ENCODE measurements at places on chromosomes 7 and 10. TPM values are rescaled to one million over a fixed set of nuclear protein-coding genes. Genes with fewer than 3 reads are reported as not detected.

- no peaks in the 10 kb centered on the region for H3K36me3 ChIP-seq
- H3K4me3 ChIP-seq = no peak overlapping the region
- no peaks in the 10 kb centered on the region for H3K4me1 ChIP-seq
- no peaks in the 10 kb centered on the region for H3K27me3 ChIP-seq
- H3K27ac ChIP-seq = no peak overlapping the region
- DNase-seq = no peak
These were observed 1290.3 kb upstream of the SORCS1 start for GRCh38 chr10:108454793-108455192.

GRCh38 chr7:150401424-150401790 is 22.3 kb downstream of the ZNF775 start:
- no peak overlapping the region for H3K27ac ChIP-seq
- DNase-seq = no peak
- H3K36me3 ChIP-seq = peaks cover 8% of the 10 kb centered on the region
- H3K27me3 ChIP-seq = no peaks in the 10 kb centered on the region
- no peak overlapping the region for H3K4me3 ChIP-seq

DNA sequence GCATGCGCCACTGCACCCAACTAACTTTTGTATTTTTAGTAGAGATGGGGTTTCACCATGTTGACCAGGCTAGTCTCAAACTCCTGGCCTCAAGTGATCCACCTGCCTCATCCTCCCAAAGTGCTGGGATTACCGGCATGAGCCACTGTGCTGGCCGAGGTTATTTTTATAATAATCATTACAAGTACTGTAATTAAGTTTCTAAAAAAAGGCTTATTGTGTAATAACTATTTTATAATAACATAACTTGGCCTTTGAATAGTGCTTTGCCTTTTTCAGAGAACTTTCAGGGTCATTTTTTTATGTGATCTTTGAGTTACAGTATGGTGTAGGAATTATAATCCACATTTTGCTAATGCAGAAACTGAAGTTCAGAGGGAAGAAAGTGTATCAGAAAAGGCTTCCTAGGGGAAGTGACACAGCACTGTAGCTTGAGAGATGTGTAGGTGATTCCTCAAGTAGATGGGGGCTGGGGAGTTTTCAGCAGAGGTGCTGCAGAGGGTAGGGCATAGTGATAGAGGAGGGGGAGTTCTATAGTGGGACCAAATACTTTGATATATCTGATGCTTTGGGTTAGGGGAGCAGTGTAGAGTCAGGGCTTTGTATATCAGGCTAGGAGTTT is 9.2 kb upstream of the SYPL1 start:
- no peak for DNase-seq
- peaks cover 6% of the 10 kb centered on the region for H3K4me1 ChIP-seq
- no peak overlapping the region for H3K4me3 ChIP-seq
- H3K36me3 ChIP-seq = no peaks in the 10 kb centered on the region
- H3K27me3 ChIP-seq = no peaks in the 10 kb centered on the region

GRCh38 chr10:58511765-58512490 is 744 bp upstream of the BICC1 start:
- peak; percentile 45 for DNase-seq
- H3K4me3 ChIP-seq = peak overlapping the region; percentile 55
- H3K4me1 ChIP-seq = peaks cover 12% of the 10 kb centered on the region

DNA sequence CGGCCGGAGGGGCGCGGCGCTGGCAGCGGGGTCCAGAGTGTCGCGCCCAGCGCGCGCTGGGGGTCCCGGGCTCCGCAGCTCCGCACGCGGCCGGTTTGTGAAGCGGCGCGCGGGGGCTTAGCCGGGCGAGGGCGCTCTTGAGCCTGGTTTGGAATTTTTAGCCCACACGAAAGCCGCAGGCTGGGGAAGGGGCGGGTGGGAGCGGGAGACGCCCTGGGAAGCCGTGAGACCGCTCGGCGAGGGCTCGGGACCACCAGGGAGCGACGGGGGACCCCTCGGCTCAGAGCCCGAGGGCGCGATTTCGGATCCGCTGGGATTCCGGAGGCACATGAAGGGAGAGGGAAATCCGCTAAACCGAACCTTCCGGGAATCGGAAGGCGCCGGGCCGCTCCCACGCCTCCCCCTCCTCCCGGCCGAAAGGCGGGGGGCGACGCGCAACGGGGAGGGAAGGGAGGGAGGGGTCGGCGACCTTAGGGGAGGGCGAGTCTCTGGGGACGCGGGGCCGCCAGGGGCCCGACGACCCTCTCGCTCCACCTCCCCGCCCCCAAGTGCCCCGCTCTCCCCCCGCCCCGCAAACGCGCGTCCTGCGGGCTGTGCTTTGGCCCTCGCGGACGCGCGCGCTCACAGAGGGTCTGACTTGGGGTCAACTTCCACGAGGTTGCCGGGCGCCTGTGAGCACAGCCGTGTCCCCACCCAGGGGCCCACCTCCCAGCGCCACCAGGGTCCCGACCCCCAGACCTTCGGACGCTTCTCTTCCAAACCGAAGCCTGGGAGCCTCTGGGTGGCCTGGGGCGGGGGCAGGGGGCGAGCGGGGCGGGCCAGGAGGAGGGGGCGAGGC is 5.1 kb upstream of the ELFN1 start:
- H3K27ac ChIP-seq = no peak overlapping the region
- H3K4me1 ChIP-seq = peaks cover 30% of the 10 kb centered on the region
- peak overlapping the region; percentile 24 for H3K4me3 ChIP-seq
- H3K36me3 ChIP-seq = no peaks in the 10 kb centered on the region
- peaks cover 12% of the 10 kb centered on the region for H3K27me3 ChIP-seq
- peak; percentile 87 for DNase-seq

DNA sequence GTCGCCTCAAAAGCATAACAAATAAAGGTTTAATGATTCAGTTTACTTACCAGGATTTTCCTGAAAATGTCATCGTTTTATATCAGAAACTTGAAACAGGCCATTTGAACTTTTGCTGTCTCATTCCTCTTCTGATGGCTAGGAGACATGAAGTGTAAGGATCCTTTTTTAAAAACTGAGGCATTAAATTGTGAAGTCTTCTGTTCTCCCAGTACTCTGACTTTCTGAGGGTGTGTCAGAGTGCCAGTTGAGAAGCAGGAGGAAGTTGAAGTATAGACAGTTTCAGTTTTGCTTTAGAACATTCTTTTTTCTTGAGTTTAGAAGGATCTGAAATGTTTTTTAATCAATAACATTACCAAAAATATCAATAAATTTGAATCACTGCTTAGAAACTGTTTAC is at the start of gene SAMD9L:
SAMD9L (minus strand) TSS at position 242 of the 400 bp plus-strand sequence. CDS start 12,414 bp downstream, outside the sequence.
- no peak within 1 kb of the TSS for H3K27ac ChIP-seq
- H3K4me1 ChIP-seq = peaks cover 26% of the 10 kb centered on the region
- peak within 1 kb of the TSS; percentile 44 for H3K4me3 ChIP-seq
- peak; percentile 56 for DNase-seq

GRCh38 chr7:145152589-145152988 is 316.7 kb upstream of the TPK1 start:
- DNase-seq = no peak
- no peak overlapping the region for H3K4me3 ChIP-seq
- no peaks in the 10 kb centered on the region for H3K4me1 ChIP-seq
- H3K36me3 ChIP-seq = no peaks in the 10 kb centered on the region
- H3K27ac ChIP-seq = no peak overlapping the region

DNA sequence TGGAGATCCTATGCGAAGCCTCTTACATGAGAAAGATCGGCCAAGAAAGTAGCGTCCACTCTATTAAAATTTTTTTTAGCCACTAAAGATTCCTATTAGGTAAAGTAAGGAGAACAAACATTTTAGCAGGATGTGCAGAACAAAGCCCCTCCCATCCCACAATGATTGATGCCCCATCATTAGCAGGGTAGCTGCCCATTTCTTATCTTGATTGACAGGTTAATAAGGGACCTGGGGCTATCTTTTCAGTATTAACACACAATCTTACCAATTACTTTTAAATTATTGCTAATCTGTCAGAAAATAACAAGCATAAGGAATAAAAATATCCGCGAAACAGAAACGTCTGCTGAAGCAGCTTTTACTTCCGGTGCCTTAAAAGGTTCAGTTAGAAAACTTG is 5.1 kb downstream of the FZD8 start:
- no peaks in the 10 kb centered on the region for H3K27me3 ChIP-seq
- H3K4me1 ChIP-seq = no peaks in the 10 kb centered on the region
- DNase-seq = no peak
- H3K36me3 ChIP-seq = no peaks in the 10 kb centered on the region

Gene FAM171A1
- total RNA-seq = 10.8 TPM

Gene C10orf62
- total RNA-seq = 0.21 TPM

Gene ERVW-1
- not detected for total RNA-seq

Gene GPR26
- total RNA-seq = not detected

Gene SLC13A1
- not detected for total RNA-seq

Gene INSYN2A
- total RNA-seq = 2.3 TPM

Gene VSTM4
- 49.4 TPM for total RNA-seq
